ENCODE measurements at places on chromosomes 4 and X.

DNA sequence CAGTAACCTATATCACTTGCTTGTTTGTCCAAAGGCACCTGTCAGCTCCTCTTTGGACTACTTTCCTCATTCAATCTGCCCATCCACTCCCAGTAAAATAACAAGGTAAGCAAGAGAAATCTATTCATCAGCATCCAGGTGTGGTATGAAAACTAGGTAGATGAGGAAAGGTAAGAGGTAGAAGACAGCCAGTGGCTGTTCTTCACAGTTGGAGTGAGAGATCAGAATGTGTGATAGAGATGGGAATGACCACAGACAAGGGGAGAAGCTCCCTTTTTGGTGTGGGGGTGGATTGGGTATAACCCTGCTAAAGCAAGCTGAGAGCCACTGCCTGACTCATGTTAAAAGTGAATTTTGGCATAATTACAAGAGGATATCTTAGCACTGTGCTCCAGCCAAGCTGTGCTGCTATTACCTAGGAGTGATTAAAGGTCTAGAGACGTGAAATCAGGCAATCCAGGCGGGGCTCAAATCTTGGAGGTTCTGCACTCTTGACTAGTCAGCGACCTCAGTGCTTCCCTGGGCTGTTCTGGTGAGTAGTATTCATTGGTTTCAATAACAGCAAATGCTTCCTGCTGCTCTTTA lies 28.1 kb upstream of the RASL11B start:
- no peak for DNase-seq

- DNase-seq, result no peak
These were observed 195.1 kb downstream of the PWWP3B start for GRCh38 chrX:106363214-106363613.

DNA sequence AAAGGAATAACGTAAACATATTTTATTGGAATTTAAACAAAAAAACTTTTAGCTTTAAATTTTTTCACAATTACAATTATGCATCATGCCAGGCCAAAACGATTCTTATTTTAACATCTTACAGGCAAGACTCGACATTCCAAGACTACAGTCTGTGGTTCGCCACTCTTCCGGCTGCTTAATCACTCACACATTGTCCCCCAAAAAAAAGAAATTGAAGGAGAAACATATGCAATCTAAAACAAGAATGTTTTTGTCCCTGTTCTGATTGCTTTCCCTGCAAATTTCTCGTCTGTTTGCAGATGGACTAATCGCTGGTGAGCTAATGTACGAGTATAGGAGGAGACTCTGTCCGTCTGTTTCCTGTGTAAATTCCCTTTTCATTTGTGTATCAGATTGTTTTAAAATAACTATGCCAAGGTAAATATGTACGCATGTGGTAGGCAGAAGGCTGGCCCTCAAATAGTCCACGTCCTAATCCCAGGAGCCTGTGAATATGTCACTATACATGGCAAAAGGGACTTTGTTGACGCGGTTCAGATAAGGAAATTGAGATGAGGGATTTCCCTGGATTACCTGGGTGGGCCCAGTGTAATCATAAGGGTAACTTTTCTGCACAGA lies 37.7 kb upstream of the MTNR1A start:
- DNase-seq, result no peak

DNA sequence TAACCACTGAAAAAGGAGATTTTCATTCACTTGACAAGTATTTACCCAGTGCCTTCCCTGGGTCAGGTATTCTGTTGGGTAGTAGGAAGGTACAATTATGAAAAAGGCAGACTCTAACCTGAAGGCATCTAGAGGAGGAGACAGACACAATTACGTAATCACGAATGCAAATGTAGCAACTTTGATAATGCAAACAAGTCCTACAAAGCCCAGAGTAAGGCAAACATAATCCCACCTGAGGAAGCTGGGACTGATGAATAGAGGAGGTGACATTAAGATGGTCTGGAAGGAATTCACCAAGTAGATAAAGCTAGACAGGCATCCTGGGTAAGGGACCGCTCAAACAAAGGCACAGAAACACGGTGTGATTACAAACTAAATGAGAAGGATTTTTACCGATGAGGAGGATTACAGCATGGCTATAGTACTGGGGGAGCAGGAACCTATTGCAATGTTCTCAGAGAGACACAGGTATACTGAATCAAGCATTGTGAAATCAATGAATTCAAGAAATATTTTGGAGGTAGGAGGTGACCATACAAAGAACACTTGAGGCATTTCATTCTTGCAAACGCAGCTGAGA lies 37.1 kb downstream of the TMEM150C start:
- no peak for DNase-seq

- DNase-seq, result no peak
These were observed 14.8 kb upstream of the TRIM60 start for GRCh38 chr4:165016971-165017370.

- no peak for DNase-seq
These were observed 1746.4 kb upstream of the PCDH7 start for GRCh38 chr4:28973587-28974350.

- no peak for DNase-seq
These were observed 457.9 kb downstream of the FAT4 start for GRCh38 chr4:125772680-125773079.

DNA sequence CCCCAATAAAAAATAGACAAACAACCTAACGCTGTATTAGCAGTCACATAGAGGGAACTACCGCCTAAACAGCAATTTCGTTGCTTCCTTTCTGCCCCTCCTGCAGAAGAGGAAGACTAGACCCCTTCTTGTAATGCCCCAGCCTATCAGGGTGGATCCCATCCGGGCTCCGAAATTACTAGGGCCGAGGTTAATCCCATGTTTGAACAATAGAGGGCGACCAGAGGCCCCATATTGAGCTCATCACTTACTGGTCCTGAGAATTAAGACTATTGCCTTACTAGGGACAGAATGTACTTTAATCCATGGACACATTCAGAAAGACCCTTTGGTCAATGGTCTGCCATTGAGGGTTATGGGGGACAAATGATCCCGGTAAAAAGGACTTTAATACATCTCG lies 11.8 kb upstream of the ZNF630 start:
- no peak for DNase-seq

DNA sequence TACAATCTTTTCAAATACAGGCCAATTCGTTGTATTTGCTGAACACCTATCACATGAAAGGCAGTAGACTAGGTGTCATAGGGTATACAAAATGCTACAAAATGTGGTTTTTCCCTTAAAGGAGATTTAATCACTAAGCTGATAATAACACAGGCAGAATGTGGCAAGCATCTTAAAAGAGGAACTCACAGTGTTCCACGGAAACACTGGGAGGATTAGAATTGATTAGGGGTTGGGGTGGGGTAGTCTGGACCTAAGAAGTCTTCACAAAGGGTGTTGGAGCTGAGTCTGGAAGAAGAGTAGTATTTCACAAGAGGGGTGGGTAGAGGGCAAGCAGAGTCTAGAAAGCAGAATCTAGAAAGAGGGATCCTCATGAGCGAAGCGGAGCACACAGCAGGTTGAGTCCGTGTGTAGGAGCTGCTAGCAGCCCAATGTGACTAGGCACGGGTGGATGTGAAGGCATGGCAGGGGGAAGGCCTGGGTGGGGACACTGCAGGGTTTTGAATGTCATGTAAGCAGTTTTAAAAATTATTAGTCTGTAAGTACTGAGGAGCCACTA lies 123.6 kb downstream of the MGST2 start:
- DNase-seq, result no peak

- no peak for DNase-seq
These were observed 154.2 kb upstream of the PRDX4 start for GRCh38 chrX:23513121-23513520.

DNA sequence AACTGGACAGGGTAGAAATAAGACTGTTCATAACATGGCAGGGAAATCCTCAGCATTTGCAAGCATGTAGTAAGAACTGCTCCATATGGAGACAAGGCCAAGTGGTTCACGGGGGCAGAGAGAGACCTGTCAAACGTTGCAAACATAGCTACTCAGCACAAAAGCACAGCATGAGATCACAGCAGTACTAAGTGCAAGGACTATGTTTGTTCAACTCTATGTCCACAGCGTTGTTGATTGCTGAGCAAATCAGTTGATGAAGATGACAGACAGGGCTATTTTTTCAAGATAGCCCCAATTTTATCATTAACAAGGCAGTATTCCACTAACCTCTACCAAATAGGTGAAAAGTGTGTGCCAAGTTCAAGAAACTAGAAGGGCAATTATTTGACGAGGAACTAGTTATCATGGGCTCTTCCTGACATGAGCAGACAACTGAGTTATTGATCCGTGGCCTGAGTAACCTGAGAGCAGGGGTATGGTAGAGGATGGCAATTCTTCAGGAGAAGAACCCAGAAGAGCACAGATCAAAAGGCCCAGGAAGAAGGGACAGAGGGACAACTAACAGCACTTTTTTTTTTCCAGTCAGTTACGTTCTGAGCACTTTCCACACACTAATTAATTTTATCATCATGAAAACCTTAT lies 57.4 kb downstream of the SPOCK3 start:
- DNase-seq, result no peak

GRCh38 chr4:89708903-89709421 lies 128.0 kb downstream of the SNCA start:
- no peak for DNase-seq

DNA sequence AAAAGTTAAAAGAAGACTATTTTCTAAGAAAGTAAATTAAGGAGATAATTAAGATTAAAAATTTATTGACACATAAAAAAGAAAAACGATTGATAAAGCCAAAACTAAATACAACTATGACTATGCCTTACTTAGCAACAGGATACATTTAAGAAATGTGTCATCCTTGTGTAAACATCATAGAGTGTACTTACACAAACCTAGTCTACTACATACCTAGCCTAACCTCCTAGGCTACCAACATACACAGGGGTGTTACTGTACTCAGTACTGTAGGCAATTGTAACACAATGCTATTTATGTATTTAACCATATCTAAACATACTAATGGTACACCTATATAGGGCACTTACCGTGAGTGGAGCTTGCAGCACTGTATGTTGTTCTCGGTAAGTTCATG lies 108.3 kb downstream of the ANXA10 start:
- DNase-seq, result no peak

DNA sequence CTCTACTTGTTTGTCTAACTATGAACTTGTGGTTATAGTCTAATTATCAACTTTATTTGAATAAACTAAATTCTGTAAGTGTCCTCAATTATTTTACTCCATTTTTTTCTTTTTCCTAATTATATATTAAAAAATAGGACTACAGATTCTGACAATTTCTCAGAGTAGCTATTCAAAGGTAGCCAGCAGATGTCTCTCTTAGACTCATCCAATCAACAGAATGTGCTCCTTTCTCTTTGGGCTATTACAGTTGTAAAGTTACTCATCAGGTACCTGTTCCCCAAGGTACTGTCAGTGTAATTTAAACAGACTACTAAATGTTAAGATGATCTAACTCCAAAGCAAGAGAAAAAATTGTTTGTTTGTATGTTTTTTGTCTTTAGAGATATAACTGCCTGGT lies 248.6 kb downstream of the PCDH18 start:
- DNase-seq, result no peak

DNA sequence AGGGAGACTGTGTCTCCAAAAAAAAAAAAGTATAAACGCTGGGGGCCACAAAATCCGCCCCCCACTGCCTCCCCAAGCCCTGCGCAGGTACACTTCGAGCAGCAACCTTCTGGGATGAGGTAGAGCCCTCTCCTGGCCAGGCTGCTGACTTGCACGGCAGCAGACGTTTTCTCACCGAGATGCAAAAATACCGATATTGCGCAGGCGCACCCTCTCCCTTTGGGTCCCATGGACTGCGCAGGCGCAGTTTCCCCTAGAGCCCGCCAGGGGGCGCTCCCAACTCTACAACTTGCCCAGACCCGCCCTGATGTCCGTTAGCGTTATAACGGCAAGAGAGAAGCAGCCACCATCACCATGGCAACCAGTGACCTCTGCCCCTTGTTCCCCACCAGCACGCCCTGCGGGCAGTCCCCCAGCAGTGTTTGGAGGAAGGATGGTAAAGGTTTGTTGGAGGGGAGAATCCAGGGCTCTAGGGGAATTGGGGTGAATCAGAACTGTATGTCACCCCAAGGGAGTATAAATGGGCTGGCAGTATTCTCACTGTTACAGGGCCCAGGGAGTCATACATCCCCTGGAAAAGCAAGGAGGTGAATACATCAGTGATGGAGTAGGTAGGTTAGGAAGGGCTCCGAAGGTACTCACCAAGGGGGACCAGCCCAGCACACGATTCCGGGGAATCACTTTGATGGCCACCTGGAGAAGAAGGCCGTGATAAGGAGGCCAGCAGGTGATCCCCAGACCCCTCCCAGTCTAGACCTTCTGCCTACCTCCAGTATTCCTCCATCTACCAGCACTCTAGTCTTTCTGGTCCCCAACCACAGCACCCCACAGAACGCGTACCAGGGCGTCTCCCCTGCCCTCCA lies 1.5 kb downstream of the PIM2 start:
- peak; percentile 78 for DNase-seq

GRCh38 chr4:149370785-149371420 lies 444.7 kb downstream of the IQCM start:
- no peak for DNase-seq

DNA sequence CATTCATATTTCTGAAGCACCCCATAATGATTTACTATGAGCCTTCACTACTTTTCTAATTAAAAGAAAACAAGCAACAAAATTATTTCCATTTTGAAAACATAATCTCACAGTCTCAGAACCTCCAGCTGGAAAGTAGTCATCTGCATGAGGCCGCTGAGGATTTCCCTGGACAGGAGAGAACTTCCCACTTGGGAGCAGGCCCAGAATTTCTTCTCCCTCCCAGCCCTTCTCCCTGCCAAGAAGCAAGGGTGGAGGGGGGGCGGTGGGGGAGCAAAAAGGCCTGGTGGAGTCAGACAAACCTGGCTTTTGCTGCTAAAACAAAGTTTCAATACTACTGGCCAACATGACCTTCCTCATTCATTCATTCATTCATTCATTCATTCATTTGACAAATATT lies 167.3 kb downstream of the PJA1 start:
- DNase-seq, result no peak

- DNase-seq, result no peak
These were observed 75.3 kb downstream of the PPARGC1A start for GRCh38 chr4:23814587-23814986.

GRCh38 chrX:69616457-69617203 lies 717 bp downstream of the EDA start:
- peak; percentile 19 for DNase-seq

GRCh38 chrX:38452603-38453002 lies 100.2 kb downstream of the OTC start:
- DNase-seq, result no peak

- no peak for DNase-seq
These were observed 373.6 kb downstream of the MID1IP1 start for GRCh38 chrX:39174772-39175417.

DNA sequence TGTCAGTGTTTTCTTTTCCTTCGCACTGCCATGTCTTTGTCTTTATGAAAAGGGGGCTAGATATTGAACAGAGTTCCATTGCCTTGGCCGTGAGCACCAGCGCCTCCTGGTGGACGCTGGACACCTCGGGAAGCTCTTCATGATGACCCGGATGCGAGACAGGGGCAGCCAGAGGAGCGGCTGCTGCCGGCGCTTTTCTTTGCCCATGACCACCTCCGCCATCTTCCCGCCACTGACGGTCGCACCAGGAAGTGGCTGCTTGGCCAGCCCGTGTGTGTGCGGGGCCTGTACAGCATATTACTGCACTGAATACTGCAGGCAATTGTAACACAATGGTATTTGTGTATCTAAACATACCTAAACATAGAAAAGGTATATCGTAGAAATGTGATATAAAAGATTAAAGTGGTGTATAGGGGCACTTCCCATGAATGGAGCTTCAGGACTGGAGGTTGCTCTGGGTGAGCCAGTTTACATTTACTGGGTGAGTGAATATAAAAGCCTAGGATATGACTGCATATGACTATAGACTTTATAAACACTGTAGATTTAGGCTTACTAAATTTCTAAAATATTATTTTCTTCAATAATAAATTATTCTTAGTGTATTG lies 15.8 kb upstream of the GRIA2 start:
- DNase-seq, result no peak
